Islet precursor cell (in vitro differentiated cells): ENCODE measurements at places on chromosomes 5 and 9.

DNA sequence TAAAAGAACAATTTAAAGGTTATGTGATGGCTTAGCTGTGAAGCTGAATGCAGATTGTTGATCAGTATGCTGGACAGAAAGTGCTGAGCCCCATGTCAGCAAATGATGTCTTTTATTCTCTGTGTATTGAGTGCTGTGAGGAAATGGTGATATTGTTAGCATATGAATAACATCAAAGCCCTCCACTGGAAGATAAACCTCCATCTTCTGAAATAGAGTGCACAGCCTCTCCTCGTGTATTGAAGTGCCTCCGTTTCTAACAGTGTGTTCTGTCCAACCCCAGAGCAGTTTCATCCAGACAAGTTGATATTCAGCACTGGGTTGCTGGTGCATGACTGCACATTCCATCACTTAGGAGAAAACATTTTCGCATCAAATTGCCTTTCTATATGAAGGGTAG lies 242.9 kb downstream of the CSNK1G3 start:
- DNase-seq: no peak

DNA sequence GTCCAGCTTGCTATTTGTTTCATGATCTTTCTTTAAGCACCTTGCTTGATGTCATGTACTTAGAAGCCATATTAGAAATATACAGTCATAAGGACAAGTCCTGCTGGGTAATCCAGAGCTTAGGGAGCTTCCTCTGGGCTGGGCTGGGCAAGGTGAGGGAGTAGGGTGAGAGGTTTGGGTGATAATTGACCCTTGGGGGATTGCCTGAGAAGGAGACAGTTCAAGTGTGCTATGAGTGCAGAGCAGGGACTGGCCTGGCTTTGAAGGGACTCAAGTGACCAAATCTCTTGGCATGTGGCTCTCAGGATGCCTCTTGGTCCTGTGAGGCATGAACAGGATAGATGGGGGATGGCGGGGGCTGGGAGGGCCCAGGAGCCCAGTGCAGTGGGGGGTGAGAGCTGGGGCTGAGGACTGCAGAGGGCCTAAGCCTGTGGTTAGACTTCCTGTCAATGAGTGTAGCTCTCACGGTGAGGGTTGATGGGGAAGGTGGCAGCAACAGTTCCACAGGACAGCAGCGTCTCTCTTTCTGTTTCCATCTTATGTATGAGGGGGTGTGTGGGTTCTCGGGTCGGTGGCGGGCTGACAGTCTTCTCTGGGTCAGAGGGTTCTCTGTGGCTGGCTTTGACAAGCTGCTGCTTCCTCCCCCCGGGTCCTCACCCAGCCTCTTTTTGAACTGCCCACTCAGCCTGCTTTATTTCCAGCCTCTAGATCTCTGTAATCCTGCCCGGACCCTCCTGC lies 53.5 kb downstream of the RGS3 start:
- DNase-seq: no peak

GRCh38 chr5:80239680-80240367 lies 16.0 kb downstream of the SERINC5 start:
- DNase-seq: no peak

- peak; percentile 24 for DNase-seq
Observed at GRCh38 chr5:135446615-135447014, 533 bp downstream of the DCANP1 start.

- DNase-seq: no peak
Observed at GRCh38 chr5:53884844-53885243, 324.4 kb downstream of the NDUFS4 start.

DNA sequence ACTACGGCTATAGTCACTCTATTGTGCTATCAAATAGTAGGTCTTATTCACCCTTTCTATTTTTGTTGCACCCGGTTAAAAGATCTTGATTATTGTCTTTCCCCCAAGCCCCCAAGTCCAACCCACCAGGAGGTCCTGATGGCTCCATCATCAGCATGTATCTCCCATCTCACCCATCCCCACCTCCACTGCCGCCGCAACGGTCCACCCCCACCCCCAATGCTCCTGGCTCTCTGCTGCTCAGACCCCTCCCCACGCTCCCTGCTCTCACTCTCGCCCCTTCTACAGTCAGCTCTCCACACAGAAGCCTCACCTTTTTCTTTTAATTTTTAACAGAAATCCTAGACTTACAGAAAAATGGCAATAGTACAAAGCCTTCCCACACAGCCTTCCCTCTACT lies 51.5 kb upstream of the SH3PXD2B start:
- DNase-seq: peak; percentile 32

GRCh38 chr5:1442222-1443145 lies 2.8 kb downstream of the SLC6A3 start:
- DNase-seq: peak; percentile 37
